GOT3 (cell line): ENCODE measurements at places on chromosomes 1 and 21.
A peak's percentile ranks its signal among the peaks of the same experiment; 100 is the strongest.

- DNase-seq: no peak
These were observed 57.0 kb upstream of the IGSF5 start for GRCh38 chr21:39688010-39688409.

DNA sequence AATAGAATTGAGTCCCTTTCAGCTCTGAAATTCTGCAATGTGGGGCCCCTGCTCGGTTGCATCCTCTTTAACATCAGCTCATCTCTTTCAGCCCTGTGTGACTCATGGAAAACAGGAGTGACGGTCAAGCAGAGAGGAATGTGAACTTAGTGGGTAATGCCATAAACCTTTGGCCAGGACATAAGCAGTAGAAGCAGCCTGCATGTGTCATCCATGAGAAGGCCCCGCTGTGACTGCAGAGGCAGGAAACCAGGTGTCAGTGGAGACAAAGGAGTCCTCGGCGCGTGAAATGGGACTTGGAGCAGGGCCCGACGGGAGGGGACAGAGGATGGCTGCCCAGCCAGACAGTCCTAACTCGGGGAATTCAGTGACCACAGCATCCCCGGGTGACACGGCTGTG lies 21.1 kb upstream of the EPHB2 start:
- peak; percentile 19 for DNase-seq

DNA sequence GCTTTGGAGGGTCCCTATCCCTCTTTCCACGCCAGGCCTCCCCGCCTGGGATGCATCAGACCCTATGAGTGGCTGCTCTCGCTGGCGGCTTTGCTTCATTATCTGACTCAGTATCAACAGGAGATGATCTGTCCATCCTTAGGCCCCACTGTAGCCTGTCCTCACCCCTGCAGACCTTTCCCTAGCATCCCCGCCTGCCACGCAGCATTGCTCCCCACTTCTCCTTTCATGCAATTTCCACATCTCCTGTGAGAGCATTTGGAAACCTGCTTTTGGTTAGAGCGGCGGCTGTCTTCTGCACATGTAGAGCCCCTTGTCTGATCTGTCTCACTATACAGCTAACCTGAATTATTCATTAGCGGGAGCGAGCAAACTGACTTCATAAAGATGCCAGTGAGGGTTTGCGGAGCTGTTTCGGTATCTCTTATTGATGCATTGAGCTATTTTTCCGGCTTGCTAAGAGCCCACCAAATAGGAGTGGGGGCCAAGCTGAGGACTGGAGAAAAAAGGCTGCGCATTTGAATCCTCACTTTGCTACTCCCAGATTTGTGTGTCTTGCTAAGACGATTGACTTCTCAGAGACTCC lies 40.0 kb upstream of the ATP2B4 start:
- DNase-seq: no peak

- DNase-seq: no peak
These were observed 76.6 kb downstream of the TMEM200B start for GRCh38 chr1:29047142-29047541.

DNA sequence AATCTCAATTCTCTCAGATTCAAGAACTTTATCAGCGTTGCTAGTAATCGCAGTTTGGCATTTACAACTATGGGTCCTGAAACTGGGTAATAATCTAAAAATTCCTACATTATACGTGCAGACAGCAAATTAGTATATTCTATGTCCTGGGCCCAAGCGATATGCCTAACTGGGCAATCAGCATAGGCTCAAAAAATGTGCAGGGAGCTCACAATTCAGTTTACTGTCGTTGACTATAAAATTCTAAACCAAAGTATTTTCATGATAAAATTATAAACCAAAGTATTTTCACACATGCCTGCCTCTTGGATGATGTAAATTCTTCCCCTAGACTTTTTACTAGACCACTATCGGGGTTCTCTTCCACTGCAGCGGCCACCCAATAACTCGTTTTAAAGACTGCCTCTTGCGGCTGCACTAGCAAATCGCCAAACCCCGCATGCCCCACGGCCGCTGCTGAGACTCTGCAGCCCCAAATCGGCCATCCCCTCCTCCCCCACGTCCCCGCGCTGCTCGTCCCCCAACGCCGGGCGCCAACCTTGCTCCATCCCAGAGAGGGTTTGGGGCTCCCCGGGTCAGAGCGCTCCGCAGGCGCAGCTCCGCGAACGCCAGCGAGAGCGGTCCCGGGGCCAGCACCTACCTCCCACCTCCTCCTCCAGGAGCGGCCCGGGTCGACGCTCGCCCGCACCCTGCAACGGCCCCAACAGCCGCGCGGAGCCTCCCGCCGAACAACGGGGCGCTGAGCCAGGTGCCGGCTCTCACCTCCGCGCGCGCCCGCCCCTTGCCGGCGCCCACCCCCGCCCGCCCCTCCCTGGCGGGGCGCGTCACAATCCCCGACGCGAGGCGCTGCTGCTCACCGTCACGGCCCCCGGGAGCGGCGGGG lies 506 bp downstream of the SSX2IP start:
- DNase-seq: no peak

DNA sequence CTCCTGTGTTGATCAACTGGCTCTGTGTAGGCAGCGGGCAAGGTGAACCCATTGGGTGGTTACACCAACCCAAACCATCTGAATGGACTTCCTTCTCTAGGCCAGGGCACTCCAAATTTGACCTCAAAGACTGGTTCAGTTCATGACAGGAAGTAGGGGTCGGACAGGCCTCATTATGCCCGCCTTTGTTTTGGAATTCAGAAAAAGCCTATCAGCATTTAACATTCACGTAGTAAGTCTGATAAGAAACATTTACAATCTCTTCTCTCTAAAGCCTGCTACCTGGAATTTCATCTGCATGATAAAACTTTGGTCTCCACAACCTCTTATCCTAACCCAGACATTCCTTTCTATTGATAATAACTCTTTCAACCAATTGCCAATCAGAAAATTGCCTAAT lies 97.1 kb upstream of the ETV3 start:
- no peak for DNase-seq

GRCh38 chr1:243367314-243367713 lies 111.5 kb downstream of the SDCCAG8 start:
- no peak for DNase-seq

- no peak for DNase-seq
These were observed 538.0 kb upstream of the CAMK1G start for GRCh38 chr1:209045331-209046057.

DNA sequence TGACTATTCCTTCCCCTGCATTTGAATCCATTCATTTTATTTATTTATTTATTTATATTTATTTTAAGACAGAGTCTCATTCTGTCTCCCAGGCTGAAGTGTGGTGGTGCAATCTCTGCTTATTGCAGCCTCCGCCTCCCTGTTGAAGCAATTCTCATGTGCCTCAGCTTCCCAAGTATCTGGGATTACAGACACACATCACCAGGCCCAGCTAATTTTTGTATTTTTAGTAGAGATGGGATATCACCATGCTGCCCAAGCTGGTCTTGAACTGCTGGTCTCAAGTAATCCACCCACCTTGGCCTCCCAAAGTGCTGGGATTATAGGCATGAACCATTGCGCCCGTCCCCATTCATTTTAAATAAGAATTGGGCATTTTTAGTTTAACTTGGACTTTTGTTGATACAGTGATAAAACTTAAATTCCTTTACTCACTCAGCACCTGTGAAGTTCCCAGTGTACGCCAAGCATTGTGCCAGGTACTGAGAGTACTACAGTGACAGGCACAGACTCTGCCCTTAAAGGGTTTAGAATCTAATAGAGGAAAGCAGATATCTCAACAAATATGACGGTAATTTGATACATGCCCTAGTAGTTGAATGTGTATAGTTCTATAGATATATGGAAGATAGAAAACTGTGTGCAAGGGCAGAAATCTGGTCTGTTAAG lies 90.5 kb downstream of the PTPRC start:
- DNase-seq: no peak

- no peak for DNase-seq
These were observed 822.8 kb downstream of the BRINP3 start for GRCh38 chr1:189654906-189655305.

- no peak for DNase-seq
These were observed 2.5 kb upstream of the OLFML3 start for GRCh38 chr1:113976609-113977278.
